Sigmoid colon (tissue), 7 donors: ENCODE measurements at places on chromosomes 13 and 19. TPM values are rescaled to one million over a fixed set of nuclear protein-coding genes. Genes with fewer than 3 reads are reported as not detected.

- no peak for DNase-seq
- no peaks in the 10 kb centered on the region for H3K4me1 ChIP-seq
- H3K4me3 ChIP-seq, result no peak overlapping the region
- H3K36me3 ChIP-seq, result peaks cover 27% of the 10 kb centered on the region
- no peak overlapping the region for H3K27ac ChIP-seq
Observed at GRCh38 chr19:38891771-38892170, 7.6 kb downstream of the SIRT2 start.

Gene DIAPH3
- 1.1 TPM for total RNA-seq

- DNase-seq, result no peak
- no peak overlapping the region for H3K4me3 ChIP-seq
- peak overlapping the region; percentile 47 for H3K27ac ChIP-seq
- peaks cover 7% of the 10 kb centered on the region for H3K4me1 ChIP-seq
- no peaks in the 10 kb centered on the region for H3K36me3 ChIP-seq
- no peaks in the 10 kb centered on the region for H3K27me3 ChIP-seq
Observed at GRCh38 chr13:77981281-77981881, 62.8 kb upstream of the EDNRB start.

DNA sequence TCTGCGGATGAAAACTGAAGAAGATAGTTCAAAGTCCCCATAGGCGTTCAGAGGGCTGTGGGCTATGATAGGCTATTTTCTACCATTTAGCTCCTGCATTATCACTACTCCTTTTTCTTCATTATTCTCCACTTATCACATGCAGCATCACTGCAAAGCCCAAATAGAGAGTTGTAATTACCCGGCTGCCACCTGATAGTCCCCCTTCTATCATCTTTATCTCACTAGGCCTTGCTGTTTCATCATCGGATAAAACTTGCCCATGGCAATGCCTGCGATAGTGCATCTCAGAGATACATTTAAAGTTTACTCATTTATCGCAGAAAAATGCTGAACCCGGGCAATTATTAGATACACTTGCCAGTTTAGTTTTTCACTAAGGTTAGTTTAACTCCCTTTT, 82.9 kb upstream of the SOX21 start:
- H3K27me3 ChIP-seq, result no peaks in the 10 kb centered on the region
- H3K4me1 ChIP-seq, result peaks cover 11% of the 10 kb centered on the region
- no peak overlapping the region for H3K4me3 ChIP-seq
- H3K36me3 ChIP-seq, result no peaks in the 10 kb centered on the region
